Stimulated activated CD8-positive, alpha-beta memory T cell treated with anti-CD3 and anti-CD28 coated beads, Interleukin-7, amount 100 ng/mL, for 1 hour (primary cell): ENCODE measurements at places on chromosomes 3 and 15.

DNA sequence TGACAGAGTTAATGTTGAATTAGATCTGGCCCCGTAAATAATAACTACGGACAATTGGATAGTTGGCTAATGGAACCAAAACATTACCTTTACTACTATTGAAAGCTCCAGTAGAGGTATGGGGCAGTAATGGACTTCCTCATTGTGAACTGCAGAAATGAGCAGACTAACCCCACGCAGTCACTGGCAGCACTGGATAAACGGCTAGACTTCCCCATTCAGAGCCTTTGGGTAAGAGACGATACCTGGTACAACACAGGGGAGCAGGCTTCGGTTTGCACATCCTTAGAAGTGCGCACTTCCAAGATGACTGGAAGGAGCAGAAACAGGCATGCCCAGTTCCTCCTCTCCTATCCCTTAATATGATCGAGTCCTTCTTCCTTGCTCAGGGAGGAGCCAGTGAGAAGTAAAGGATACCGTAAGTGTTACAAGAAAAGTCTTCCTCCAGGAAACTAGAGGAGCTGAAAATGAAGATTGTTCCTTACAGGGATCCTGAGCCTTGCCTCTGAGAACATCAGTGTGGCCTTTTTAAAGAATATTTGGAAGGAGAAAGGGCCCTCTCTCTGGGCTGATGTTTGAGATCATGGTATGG lies 100.5 kb upstream of the NECTIN3 start:
- DNase-seq: no peak

DNA sequence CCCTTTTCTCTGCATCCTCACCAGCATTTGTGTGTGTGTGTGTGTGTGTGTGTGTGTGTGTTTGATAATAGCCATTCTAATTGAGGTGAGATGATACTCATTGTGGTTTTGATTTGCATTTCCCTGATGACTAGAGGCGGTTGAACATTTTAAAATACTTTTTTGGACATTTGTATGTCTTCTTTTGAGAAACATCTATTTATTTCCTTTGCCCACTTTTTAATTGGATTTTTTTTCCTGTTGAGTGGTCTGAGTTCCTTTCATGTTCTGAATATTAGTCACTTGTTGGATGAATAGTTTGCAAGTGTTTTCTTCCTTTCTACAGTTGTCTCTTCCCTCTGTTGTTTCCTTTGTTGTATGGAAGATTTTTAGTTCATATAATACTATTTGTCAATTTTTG lies 54.3 kb upstream of the THSD4 start:
- no peak for DNase-seq

- no peak for DNase-seq
Measured at GRCh38 chr3:47464588-47464987, 11.2 kb downstream of the SCAP start.

DNA sequence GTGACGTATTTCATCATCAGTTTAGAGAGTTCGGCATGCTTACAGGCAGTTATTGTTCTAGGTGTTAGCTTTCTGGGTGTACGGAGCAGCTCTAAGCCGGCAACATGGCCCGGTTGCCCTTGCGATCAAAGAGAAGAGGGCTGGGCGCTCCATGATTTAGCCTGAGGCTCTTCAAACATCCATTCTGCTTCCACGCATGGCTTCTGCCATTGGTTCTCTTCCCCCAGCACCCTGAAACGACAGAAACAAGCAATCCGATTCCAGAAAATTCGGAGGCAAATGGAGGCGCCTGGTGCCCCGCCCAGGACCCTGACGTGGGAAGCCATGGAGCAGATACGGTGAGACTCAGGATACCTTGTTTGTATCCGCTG lies 574 bp downstream of the NGRN start:
- DNase-seq: peak; percentile 8

- DNase-seq: no peak
Measured at GRCh38 chr15:31279221-31280045, 47.2 kb upstream of the KLF13 start.
